ENCODE measurements at places on chromosomes 4 and X.

- DNase-seq = no peak
Observed at GRCh38 chrX:12425496-12425895, 287.2 kb downstream of the FRMPD4 start.

DNA sequence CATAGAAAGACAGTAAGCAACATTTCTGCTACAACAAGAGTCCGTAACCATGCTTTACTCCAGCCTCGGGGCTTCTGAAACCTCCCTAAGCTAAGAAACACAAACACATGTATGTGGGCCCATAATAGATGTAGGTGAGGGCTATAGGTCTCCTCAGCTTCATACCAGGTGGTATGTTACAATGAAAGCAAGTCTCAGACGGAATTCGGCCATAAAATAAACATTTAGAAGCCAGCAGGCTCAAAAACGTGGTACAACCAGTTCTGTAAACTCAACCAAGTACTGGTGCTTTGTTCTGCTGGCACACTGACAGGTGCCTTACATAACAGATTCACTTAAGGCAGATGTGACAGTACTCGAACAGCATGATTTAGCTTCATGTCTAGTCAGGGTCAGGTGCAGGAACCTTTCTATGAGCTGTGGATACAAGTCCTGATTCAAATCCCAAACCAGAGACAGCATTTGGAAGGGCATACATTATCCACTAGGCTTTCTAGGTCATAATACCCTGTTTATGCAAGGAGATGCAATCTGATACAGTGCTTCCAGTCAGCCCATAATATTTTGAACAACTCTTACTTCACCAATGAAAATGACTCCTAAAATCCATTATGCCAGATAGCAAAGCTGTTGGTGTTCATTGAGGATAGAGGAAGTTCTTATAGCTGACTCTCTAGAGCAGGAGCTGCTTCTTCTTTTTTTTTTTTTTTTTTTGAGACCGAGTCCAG lies 113.8 kb upstream of the ENPP6 start:
- DNase-seq = no peak

- no peak for DNase-seq
Observed at GRCh38 chr4:120821029-120821428, 101.5 kb downstream of the PRDM5 start.

DNA sequence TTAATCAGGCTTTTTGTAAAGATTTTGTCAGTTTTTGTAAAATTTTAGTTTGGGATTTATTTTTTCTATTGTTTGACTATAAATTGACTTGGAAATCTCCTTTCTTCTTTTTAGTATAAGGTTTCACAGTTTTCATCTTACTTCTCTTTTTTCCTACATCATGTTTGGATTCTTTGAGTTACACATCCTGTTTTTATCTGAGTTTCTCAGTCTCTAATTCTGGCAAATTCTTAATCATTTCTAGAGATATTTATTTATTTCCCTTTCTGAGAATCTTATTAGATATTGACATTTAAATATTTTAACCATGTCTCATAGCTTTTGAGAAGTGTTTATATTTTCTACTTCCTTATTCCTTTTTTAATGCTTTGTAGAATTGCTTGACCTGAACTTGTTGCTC lies 20.7 kb downstream of the USP53 start:
- DNase-seq = no peak

DNA sequence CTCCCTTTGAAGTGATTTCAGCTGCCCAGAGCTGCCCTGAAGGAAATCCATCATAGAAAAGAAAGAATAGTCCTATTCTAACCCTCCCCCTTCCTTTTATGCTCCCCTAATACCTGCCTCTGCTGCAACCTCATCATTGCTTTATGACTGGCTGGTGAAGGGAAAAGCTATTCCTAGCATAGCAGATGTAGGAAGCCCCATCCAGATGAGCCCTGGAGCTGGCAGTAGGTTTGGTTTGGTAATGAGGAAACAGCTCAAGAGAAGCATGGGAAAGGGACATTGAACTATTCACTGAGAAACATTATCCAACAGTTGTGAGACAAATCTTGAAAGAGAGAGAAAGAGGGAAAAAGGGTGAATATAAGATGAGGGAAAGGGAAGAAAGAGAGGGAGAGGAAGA lies 29.2 kb downstream of the ARSJ start:
- no peak for DNase-seq

DNA sequence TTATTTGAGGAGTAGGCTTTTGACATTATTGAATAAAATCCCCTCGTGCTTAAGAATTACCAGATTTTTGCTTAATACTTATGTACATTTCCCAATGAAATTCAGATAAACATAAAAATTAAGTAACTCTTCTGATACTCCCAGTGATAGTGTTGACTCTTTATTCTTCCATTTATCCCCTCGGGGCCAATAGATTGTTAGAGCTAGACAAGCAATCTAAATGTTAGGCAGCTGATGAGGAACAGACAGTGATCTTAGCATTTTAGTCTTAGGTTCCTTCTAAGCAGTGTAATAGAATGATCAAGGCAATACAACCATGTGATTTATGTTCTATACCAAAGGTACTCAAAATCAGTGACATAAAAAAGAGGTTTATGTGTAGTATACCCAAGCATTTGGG lies 68.7 kb downstream of the USP9X start:
- DNase-seq = no peak
